Myocyte (in vitro differentiated cells): ENCODE measurements at places on chromosomes 6 and 20.

DNA sequence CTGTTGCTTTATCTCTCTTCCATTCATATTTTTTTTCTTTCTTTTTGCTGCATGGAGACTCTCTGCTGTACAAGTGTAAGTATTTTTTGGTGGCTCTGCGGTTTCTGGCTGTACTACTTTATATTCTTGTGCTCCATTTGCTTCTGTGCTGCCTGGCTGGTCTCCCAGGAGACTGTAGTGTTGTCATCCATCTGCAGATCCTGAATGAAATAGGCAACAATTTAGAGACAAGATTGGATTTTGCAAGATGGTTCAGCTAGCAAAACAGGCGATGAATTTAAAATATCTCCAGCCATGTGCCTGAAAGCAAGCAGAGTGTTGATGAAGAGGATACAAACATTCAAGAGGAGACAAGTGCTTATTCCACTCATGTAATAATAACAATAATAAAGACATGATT is 75.1 kb upstream of the SCGN start:
- peak; percentile 41 for DNase-seq

DNA sequence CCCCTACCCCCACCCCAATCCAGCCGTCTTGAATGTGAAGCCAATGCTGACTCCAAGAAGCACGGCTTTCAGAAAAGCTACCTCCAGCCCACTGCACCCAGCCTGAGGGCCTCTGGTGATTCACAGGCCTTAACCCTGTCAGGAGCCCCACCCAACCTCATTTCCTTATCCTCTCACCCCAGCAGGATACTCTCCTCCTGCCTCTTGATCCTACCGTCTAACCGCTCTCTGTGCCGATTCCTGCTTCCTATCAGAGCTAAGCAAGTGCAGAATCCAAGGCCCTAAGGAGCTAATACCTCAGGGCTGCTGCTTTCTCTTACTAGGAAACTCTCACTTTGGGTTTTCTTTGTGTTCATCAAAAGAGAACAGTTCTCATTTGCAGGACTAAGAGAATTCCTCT is 47.2 kb downstream of the TRERF1 start:
- no peak for DNase-seq

DNA sequence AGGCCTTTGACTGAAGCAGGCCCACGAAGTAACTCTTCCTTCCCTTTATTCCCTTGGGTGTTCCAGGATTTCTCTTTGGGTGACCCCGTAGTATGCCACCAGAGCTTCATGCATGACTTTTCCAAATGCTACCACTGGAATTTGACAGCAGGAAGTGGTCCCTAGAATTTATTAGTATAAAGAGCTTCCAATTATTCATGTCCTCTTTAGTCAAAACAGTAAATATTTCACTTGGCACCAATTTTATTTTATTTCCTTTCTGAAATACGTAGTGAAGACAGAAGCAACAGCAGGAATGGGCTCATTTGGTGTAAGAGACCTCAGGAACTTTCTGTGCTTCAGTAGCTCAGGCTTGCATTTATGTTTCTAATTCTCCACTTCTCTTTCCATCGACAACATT is 151.3 kb downstream of the LCA5 start:
- peak; percentile 50 for DNase-seq

DNA sequence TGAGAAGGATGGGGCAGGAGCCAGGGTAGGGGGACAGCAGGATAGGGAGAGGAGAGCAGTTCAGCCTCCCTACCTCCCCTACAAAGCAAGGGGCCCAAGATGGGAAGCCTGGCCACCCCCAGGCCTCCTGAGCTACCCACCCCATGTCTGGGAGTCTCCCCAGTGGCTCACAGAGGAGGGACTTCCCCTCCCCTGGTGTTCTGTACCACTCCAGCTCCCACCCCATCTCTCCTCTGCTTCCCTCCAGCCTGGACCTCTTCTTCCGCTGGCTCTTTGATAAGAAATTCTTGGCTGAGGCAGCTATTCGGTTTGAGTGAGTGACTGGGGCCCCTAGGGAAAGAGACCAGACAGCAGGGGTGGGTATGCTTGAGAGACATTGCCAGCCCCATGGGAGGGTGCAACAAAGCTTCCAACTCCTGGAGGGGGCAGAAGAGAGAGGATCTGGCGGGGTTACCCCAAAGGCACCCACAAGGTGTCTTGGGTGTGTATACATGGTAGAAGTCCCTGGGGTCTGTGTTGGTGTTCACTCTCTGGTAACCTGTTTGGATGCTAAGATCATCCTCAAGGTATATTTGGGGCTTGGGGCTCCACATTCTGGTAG is 8.2 kb upstream of the CAPN11 start:
- DNase-seq = no peak

DNA sequence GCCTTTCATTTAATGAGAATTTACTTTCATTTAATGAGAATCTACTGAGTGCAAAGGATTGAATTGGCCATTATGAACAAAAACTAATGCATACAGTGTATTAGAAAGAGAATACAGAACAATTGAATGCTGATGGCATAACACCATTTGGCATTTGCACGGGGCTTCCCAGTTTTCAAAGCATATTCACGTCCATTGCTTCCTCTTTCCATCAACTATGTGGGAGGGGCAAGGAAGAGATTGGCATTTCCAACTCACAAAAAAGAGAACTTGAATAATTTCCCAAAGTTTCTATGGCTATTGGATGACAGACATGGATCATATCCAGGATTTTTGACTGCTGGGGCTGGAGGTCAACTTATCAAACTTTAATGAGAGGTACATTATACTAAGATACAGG is 23.2 kb upstream of the ARG1 start:
- no peak for DNase-seq

DNA sequence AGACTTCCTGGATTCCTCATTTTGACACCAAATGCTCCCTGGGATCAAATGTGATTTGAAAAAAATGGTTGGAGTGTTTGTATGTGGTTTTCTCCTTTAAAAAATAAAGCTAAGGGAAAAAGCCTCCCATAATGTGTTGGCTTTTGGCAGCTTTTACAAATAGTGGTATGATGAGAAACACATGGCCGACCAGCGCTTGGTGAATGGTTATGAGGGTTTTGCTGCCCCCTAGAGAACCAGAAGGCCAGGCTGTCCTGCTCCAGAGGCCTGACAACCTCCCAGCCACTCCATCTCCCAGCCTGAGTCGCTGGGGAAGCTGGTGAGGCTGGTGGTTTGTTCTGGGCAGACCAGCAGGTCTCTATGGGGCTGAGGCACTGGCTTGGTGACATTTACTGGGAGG is 69.3 kb downstream of the CLIC5 start:
- peak; percentile 65 for DNase-seq

DNA sequence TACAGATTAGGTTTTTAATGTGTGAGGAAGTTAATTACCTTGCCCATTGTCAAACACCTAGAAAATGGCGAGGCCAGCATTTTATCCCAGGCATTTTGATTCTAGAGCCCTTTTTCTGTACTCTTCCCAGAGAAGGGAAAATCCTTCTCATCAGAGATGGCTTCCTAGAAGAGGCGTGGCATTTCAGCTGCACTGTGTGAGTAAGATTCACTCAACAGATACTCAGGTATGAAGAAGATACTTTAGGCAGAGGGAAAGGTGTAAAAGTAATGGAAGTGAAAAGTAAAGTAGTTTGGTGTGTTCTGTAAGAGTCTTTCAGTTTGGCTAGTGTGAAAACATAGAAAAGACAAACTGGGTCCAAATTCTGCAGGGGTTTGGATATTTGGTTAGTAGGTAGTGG is 113.8 kb downstream of the MAP3K4 start:
- DNase-seq = no peak

DNA sequence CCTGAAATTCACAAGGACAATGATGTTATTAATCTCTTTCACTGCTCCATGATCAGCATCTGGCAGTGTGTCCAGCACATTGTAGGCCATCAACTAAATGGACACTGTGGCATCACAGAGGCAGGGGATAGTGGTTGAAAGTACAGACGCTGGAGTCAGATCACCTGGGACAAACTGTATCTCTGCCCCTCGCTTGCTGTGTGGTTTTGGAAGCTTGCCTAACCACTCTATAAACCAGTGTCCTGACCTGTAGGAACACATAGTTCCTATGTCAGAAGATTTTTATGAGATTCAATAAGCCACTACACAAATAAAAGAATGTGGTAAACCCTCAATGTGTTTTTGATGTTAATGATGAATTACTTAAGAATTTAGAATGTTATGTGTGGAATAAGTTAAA is 219.3 kb upstream of the RNF217 start:
- peak; percentile 10 for DNase-seq

DNA sequence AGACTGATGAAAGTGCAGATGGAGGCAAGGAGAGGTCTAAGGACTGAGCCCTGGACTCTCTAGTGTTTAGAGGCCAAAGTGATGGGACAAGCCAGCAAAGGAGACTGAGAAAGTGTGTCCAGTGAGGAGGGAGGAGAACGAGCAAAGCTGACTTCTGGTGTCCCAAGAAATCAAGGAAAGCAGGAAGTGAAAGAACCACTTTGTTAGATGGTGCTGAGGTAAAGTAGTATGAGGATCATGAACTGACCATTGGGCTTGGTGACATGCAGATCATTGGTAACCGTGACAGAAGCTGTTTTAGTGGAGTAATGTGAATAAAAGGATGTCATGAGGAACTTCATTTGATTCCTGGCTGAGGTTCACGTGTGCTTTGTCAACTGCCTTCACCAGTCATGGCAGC is 108.4 kb downstream of the SLX4IP start:
- no peak for DNase-seq

DNA sequence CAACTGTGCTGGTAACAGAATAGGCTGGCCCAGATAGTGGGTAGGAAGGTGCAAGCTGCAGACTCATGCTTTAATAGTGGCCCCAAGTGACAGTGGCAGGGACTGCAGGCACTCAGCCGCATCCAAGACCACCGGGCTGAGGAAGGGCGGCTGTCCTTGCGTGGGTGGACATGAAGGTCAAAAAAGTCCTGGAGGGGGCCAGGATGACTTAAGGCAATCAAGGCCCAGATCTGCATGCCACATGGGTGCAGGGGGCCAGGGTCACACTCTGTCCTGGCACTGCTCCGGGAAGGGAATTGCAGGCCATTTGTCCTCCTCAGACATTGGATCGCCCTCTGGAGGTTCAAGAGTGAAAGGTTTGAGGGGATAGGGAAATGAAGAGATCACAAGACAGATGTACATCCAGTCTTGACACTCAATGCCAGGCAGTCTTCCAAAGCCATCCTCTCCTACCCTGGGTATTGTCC is 10.4 kb upstream of the VNN2 start:
- peak; percentile 15 for DNase-seq

- no peak for DNase-seq
Observed at GRCh38 chr6:2646346-2646745, 104.4 kb downstream of the MYLK4 start.

GRCh38 chr6:20644667-20645370 is 110.6 kb downstream of the CDKAL1 start:
- DNase-seq = no peak

DNA sequence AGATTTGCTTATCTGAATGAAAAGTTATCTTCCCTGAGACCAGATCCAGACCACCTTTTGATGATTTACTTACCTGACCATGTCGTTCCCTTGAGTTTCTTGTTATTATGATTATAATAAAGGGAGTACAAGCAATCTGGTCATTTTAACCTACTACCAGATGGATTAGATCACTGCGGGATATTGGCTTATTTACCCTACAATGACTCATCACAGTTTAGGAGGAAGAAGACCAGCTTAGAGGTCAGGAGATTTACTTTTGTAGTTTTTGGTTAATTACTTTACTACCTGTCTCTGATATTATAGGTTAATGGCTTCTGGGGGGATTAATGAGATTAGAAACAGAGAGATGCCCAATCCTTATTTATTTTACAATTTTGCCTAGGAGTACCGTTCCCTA is 10.7 kb downstream of the PKIB start:
- no peak for DNase-seq

DNA sequence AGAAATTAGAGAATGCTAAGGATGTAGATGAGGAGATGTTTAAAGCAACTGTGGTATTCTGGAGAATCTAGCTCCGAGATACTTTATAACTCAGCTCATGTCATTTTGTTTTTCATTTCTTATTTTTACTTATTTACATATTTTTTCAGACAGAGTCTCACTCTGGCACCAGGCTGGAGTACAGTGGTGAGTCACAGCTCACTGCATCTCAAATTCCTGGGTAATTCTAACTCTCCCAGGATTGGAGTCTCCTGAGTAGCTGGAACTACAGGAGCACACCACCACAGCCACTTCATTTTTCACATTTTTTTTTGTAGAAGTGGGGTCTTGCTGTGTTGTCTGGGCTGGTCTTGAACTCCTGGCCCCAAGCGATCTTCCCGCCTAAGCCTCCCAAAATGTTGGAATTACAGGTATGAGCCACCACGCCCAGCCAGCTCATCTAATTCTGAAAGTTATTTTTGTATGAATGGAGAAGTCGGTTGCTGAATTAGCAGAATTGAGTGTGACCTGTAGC is 94.3 kb upstream of the FAM8A1 start:
- DNase-seq = peak; percentile 59

DNA sequence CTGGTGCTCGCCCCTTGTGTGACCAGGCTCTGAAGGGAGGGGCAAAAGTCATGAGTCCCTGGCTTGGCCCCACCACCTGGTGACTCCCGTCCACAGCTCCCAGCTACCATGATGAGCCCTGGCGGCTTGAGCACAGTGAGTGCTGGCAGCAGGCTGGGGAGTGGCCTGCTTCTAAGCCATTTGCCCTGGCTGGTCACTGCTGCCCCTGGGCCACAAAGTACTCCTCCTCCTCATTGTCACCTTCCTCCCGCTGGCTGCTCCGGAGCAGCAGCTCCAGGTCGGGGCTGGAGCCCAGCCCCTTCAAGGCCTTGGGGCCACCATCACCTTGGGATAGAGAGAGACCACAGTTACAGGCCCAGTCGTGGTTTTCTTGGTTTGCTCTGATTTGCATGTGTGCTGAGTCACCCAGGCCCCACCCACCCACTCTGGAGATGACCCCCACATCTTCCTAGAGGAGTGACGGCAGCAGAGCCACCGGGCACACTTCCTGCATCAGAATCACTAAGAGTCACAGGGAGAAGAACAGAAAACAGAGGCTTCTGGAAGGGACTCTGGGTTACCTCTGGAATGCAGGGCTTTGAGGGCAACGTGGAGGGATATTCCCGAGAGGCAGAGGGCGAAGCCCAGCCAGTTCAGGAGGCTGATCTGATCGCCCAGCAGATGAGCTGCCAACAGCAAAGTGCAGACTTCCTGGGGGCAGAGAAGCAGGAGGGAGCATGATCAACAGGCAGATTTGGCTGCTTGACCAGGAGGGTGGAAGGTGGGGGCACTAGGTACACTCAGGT is 42.1 kb upstream of the CDH22 start:
- DNase-seq = peak; percentile 69
